ENCODE measurements at places on chromosomes 16 and 17.

- no peak for DNase-seq
Measured at GRCh38 chr17:74542727-74543383, 3.1 kb downstream of the CD300C start.

- no peak for DNase-seq
Measured at GRCh38 chr17:63838631-63839171, 3.8 kb downstream of the SMARCD2 start.

- DNase-seq = no peak
Measured at GRCh38 chr17:70629902-70630301, 460.6 kb downstream of the KCNJ2 start.

DNA sequence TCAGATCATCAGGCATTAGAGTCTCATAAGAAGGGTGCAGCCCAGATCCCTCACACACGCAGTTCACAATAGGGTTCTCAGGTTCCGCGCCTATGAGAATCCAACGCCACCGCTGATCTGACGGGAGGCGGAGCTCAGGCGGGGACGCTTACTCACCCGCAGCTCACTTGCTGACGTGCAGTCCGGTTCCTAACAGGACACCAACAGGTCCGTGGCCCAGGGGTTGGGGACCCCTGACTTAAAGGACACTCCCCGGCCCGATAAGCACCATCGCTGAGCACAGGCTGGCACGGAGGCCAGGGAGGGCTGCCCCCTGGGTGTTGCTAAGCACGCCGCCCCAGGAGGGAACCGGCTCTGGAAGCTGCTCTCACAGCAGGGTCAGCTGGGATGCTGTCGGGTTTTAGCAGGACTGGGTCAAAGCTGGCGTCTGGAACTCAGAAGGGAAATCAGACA, 30.1 kb upstream of the BAHCC1 start:
- DNase-seq = no peak

DNA sequence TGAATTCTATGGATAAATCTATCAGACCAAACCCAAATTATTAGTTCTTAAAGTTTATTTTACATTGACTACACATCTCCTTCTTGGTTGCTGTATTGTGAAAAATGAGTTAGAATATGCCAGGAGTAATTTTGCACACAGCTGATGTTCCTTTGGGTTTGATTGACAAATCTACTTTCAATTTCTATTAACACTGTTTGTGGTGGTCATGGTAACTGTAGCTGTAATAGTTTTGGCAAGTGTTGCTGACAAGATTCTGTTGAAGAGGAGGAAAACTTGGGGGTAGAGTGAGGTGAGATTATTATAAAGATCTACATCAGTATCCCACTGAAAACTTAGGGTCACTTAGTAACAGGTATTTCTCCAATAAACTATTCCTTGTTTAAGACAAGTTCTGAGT, 30.3 kb downstream of the MRTFB start:
- DNase-seq = no peak

DNA sequence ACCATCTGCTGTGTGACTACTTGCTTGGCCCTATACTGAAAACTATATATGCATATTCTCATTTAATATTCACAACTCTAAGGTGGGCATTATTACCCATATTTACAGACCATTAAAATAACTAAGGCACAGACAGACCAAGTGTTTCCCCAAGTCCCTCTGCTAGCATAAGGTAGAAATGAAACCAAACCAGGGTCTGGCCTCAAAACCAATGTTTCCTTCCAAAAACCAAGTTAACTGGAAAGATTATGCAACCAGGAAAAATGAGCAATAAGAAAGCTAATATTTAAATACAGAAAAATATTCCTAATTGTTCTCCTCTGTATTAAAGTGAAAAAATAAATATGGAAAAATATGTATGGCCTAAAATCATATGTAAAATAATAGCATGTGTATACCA, 50.1 kb downstream of the XPO6 start:
- DNase-seq = no peak

- DNase-seq = no peak
Measured at GRCh38 chr16:30786936-30787612, at the start of gene ZNF629. Gene ZNF629 (minus strand): TSS chr16:30787205. CDS start chr16:30784482, 2,723 bp downstream.

DNA sequence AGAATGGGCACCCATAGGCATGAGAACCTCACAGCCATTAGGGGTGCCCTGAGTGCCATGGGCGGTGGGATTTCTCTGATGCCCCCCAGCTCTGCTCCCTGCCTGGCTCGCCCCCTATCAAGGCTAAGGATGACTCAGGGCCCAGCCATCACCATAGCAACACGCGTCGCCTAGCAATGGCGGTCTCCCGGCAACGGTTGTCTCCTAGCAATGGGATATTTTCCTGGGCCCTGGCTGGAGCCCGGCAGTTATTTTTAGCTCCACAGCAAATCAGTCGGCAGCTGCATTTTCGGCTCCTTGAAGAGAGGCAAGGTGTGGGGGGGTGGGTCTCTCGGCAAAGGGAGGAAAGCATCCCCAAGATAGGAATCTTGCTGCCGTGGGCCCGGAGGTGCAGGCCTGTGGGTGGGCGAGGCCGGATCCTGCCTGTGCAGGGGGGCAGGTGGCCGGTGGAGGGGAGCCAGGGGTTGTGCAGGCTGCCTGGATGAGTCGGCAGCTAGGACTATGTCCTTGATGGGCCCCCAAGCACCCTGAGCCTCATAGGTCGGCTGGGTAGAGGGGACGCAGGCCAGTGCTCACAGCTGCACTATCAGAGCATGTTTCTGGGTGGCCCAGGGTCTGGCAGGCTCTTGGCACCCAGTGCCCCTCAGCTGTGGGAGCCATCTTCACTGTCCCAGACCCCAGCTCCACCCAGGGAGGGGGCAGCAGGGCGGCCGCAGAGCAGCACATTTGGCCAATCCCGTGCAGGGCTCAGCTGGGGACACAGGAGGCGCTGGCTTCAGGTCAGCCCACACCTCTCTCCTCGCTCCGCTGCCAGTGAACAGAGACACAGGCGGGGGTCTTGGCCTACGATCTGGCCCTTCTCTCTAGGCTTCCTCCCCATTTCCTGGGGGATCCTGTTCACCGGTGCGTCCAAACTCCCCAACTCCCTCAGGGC, 4.2 kb upstream of the FBXL16 start:
- no peak for DNase-seq

DNA sequence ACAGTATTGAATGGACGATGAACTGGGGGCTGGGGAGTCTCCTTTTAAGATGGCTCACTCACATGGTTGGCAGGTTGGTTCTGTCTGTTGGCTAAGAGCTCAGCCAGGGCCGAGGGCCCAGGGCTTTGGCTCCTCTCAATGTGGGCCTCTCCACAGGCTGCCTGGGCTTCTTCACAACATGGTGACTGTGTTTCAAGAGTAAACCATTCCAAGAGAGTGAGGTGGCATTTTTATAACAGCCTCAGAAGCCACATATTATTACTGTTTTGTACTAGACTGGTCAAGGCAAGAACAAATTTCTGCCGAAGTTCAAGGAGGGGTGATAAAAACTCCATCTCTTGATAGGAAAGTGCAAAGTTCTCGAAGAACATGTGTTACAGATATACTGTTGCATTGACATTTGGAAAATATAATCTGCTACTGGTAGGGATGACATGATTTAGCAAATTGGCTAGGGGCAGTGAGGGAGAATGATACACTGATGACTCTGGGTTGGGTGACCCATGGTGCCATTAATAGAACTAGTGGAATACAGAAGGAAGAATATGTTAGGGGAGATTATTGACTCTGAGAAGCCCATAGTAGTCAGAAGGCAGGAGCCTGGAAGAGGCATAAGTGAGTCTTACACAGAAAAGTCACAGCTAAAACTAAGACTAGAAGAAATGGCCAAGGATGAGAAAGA, 13.7 kb downstream of the KRABD2 start:
- no peak for DNase-seq

- no peak for DNase-seq
Measured at GRCh38 chr16:68357521-68357922, 46.7 kb downstream of the PRMT7 start.

GRCh38 chr17:7107012-7107754, 7.4 kb downstream of the ASGR2 start:
- DNase-seq = no peak

GRCh38 chr17:81695801-81696200, 7.4 kb upstream of the MRPL12 start:
- no peak for DNase-seq

DNA sequence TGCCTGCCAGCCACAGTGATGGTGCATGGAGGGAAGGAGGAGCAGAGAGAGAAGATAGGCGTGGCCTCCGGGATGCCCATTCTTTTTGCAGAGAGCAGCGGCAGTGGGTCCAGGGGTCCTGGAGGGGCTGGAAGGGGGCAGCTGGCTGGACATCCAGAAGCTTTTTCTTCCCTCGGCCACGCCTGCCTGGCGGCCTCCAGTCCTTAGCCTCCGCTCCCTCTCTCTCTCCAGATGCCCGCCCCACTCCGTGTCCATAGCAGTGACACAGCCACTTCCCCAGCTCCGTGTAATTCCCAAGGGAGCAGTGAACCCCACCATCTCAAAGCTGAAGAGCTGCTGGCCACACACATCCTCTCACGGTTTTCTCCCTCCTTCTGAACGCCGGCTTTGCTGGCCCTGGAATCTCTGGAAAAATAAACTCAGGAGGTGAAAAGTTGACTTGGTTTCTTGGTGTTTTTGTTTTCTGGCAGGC, 26.3 kb upstream of the CDC42EP4 start:
- DNase-seq = no peak

GRCh38 chr16:59148769-59149155, 414.6 kb upstream of the GOT2 start:
- DNase-seq = no peak

GRCh38 chr16:17417740-17418139, 53.0 kb downstream of the XYLT1 start:
- DNase-seq = no peak

- no peak for DNase-seq
Measured at GRCh38 chr17:18933102-18934058, 18.6 kb upstream of the SLC5A10 start.

DNA sequence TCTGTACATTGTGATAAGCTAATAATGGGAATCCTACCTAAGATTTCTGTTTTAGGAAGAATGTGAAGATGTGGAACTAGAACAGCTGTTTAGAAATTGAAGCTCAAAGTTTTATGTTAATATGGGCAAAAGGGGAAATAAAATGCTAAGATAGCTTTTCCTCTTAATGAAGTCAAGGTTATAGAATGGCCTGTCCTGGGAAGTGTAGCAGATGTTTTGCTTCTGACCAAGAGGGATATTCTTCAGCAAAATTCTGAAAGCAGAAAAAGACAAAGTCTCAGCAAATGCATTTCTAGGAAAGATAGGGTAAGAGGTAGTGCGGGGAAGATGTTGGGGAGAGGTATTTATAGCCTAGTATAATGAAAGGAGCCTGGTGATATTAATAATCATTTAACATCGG, 13.1 kb downstream of the MAP3K3 start:
- DNase-seq = no peak

- peak; percentile 76 for DNase-seq
Measured at GRCh38 chr16:66934138-66934838, at the start of gene CIAO2B. Gene CIAO2B (minus strand): TSS chr16:66934402. CDS start chr16:66934364, 38 bp downstream.

DNA sequence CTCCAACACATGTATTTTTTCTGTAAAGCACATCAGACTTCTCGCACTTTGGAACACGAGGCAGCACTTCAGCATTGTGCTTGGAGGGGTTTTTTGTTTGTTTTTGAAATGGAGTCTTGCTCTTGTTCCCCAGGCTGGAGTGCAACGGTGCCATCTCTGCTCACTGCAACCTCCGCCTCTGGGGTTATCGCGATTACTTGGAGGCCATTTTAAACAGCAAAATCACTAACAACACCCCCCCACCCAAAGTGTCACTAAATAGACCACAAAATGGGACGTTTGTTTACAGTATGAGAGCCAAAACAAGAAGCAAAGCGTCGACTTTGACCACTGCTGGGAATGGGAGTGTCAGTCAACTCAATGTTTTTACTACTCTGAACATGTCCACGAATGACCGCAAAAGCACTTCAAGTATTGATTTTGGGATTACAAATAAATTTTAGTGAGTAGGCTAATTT, 9.0 kb upstream of the C16orf87 start:
- no peak for DNase-seq

- DNase-seq = no peak
Measured at GRCh38 chr16:3513892-3514583, 13.2 kb downstream of the CLUAP1 start.

GRCh38 chr16:58276346-58276951, 18.4 kb downstream of the PRSS54 start:
- DNase-seq = no peak

- no peak for DNase-seq
Measured at GRCh38 chr16:85722128-85722893, 28.6 kb downstream of the C16orf74 start.

GRCh38 chr17:59842901-59843652, 49.7 kb downstream of the TUBD1 start:
- DNase-seq = no peak

- no peak for DNase-seq
Measured at GRCh38 chr16:75064403-75065148, 52.0 kb downstream of the LDHD start.

- DNase-seq = no peak
Measured at GRCh38 chr16:83957296-83957855, 4.3 kb downstream of the OSGIN1 start.
